Tibial nerve (tissue), 4 donors: ENCODE measurements at places on chromosomes 16 and 17.

DNA sequence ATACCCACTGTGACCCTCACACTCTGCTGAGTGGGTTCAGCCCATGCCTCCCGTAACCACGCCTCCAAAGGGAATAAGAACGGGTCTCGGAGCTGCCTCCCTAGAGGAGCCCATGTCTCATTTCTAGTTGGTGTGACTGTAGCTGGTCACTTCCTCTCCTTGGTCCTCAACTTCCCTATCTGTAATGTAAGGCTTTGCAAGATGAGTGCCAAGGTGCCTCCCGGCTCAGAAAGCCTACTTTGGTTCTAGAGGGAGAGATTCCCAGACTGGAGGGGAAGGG is 20.8 kb downstream of the C16orf74 start:
- no peak for DNase-seq

- no peak for DNase-seq
These were observed 452.2 kb downstream of the KCNJ2 start for GRCh38 chr17:70621566-70621965.

DNA sequence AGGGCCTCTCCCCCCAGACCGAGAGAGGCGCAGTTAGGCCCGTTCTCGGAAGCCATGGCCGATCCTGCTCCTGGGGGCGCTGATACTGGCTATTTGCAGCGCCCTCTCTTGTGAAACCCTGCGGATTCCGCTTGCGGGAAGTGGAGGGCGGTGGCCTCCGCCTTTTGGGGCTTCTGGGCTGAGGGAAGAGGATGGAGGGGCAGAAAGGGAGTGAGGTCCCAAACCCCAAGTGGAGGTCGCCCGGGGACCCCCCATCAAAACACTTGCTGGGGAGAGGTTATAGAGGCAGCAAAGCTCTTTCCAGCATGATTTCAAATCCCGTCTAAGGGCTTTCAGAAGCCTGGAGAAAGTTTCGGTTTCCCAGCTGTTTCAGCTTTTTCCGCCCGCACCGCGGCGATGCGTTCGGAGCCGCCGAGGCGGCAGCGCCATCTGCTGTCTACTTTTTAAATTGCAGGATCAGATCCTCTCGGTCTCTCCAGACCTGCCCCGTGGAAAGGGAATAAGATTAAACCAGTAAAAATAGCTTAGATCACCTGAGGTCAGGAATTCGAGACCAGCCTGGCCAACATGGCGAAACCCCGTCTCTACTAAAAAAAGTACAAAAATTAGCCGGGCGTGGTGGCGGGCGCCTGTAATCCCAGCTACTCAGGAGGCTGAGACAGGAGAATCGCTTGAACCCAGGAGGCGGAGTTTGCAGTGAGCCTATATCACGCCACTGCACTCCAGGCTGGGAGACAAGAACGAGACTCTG is 15.8 kb downstream of the SNX20 start:
- DNase-seq: peak; percentile 84

GRCh38 chr17:80352216-80352895 is 62.6 kb upstream of the ENDOV start:
- DNase-seq: no peak

DNA sequence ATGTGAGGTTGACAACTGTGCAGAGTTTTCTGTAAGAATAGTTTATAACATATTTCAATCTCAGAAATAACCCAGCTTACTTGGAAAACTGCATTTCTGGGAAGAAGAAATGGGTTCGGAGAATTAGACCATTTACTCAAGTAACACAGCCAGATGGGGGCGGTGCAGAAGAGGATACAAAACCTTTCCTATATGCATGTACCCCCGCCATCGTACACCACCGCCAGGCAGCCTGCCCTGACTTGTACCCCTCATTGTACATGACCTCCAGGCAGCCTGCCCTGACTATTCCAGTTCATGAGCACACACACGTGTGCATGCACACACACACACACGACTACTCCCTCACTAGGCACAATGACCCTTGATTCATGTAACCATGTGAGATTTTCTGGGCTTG is 154.0 kb downstream of the C16orf78 start:
- DNase-seq: no peak

- DNase-seq: no peak
These were observed 18.5 kb downstream of the FCSK start for GRCh38 chr16:70472786-70473433.

GRCh38 chr17:57207396-57207795 is 48.9 kb upstream of the MSI2 start:
- no peak for DNase-seq

DNA sequence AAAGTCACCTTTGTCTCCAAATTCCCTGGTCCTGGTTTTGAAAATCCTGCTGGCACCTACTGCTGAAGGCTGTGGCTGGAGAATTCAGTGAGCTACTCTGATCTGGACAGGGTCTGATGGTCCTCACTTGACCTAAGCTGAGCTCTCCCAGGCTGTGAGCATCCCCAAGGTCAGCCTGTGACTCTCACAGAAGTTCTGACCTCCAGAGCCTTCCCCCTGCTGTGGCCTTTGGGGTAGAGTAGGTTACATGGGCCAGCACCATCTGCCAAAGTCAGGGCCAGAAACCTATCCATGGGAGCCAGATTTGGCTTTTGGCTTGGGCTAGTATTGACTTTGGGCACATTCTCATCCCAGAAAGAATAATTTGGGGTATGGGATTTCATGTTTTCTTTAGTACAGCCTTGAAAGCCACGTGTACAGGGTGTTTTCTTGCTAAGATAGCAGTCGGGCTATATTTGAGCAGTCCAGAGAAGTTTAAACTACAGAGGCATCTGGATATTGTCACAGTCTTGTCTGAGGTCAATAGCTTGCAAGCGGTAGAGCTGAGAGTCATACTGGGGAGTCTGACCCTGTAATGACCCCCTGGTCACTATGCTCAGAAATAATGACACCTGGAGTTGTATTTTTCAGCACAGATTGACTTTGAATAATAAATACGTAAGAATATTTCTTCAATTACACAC is 6.2 kb upstream of the AGRP start:
- DNase-seq: no peak

DNA sequence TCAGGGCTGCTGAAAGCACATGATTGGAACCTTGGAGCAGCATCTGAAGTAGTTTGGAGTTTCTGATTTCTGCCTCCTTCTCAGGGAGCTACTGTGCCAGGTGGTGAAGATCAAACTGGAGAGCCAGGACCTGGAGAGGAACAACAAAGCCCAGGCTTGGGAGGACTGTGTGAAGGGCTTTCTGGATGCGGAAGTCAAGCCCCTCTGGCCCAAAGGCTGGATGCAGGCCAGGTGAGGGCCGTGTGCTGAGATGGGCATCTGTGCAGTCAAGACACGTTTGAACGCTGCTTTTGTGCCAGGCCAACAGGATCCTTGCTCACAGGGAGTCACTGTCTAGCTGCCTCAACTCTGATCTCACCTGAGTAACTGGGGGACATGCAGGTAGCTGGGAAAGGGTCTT is 23.8 kb downstream of the UBN1 start:
- no peak for DNase-seq

- no peak for DNase-seq
These were observed 150.8 kb downstream of the C16orf78 start for GRCh38 chr16:49524216-49524946.

GRCh38 chr16:76612497-76612896 is 335.3 kb downstream of the CNTNAP4 start:
- DNase-seq: no peak

DNA sequence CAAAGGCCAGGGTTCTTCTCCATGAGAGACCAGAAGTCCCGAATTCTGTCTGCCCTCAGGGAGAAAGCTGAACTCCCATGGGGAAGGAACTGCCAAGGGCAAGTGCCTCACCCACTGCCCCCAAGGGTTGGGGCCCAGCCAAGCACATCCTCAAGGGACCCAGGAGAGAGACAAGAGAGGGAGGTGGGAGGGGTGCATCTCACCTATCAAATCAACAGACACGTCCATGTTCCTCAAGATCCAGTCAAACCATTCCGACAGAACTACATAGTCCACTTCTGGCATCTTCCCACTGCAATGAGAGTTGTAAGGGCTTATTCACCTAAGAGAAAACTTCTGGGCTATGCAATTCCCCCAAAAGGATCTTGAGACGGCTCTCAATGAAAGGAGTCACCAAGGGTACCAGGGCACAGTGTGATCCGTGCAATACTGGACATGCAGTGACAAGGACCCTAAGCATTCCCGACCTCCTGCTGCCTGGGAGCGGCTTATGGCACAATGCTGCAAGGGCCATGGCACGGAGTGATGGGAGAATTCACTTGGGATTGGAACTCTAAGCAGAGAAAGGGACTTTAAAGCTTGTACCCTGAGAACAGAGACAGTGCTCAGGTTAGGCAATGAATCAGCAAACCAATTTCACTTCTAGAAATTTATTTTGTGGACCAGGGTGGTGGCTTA is 32.2 kb downstream of the TK2 start:
- DNase-seq: no peak
